ENCODE measurements at places on chromosomes 7 and 10.

DNA sequence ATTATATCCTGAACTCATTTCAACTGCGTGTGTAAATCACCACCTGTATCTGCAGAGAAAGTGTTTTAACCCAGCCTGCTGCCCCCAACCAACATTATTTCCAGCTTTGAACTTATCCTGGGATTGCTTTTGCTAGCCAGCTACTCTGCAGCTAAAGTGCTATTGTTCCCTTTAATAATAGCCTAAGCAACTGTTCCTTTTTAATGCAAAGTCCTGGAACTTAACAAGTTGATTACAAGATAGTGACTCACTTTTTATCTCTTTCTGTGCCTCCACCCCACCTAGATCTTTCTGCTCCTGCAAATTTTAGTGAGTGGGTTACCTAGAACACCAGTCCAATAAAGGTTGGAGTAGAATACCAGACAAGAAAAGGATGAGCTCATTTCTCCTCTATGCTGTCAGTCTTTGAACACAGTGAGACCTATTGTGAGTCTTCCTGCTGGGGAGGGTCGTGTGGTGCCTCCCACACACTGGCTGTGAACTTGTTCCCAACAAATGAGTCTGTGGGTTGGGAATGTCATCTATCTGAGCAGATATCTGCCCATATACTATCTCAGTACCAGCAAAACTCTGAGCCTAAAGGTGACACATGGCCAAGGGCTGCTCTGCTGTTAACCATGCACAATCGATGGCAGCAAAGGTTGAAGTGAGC lies 137.7 kb downstream of the FAM204A start:
- no peak for DNase-seq

GRCh38 chr7:133109816-133110215 lies 27.9 kb upstream of the CHCHD3 start:
- DNase-seq = peak; percentile 38

GRCh38 chr10:103281753-103282152 lies 4.8 kb downstream of the INA start:
- no peak for DNase-seq

DNA sequence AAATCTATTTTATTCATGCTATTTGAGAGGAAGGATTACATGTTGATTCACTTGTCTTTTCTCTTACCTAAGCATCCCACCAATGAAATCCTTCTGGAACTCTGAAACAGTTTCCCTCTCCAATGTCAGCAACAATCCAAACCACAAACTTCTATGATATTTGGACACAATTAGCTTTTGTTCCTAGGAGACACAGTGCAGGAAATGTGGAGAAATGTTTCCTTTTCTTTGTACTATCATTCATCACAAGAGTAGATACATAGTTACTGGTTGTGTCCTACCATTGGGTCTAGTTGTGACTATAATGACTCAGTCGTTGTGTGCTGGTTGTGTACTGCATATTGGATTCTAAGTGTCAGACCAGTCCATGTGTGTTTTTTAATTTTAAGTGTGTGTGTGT lies 156.8 kb upstream of the MAGI2 start:
- DNase-seq = no peak

DNA sequence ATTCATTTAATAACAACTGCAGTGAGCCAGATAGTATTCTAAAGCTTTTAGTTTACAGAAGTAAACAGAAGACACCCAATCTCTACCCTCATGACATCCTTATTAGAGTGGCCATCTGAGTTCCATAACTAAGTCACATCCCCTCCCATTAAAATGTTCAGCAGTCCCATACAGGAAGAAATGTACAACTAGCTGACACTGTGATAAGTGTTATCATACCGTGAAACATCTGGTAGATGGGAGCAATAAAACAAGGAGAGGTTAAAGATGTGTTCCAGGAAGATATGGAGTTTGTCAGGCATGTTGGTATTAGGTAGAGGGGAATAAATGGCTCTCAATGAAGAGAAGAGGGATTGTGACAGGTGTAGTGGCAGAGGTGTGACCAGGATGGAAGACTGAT lies 60.5 kb upstream of the CAV2 start:
- no peak for DNase-seq

GRCh38 chr10:124401633-124402032 lies 17.1 kb downstream of the OAT start:
- no peak for DNase-seq

DNA sequence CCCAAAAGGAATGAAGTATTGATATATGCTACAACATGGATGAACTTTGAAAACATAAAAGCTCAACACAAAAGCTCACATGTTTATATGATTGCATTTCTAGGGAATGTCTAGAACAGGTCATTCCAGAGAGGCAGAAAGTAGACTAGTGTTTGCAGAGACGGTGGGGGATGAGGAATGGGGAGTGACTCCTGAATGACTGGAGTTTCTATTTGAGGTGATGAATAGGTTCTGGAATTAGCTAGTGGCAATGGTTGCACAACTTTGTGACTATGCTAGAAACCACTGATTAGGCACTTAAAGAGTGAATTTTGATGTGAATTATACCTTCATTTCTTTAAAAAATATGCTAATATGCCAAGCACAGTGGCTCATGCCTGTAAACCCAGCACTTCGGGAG lies 6.9 kb downstream of the KPNA7 start:
- peak; percentile 63 for DNase-seq

DNA sequence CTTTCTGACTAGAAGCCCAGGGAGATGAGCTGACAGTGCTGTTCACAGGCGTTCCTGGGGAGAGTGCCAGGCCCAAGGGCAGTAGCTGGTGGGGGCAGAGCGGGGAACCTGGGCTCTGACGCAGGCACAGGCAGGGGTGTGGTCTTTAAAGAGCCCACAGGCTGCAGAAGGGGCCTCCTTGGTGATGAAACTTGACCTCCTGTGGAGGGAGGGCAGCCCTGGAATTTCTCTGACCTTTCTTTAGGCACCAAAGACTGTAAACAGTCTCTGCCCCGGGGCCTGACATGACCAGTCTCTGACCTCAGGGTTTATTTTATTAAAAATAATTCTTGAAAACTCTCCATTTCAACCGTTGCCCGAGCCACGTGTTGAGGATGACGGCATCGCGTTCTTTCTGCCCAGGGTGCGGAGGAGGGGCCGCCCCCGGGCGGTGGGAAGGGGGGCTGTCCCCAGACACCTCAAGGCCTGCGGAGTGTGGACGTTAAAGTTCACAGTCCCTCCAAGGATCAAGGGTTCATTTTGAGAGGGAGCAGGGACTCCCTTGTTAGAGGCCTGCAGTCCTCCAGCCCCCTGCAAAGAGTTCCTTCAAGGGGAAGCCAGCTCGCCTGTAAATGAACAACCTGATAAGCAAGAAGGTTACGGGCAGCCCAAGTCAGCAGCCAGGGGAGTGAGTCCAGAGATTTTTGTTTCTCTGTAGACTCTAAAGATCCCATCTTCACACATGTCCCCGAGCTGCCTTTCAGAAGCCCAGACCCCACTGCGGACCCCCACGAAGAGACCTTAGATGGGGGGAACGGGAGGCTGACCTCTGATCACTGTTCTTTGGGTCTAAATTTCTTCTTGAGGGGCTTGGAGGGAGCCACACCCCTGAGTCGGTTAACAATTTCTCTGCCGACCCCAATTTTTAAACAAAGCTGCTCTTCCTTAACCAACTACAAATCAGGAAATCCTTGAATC lies 128.9 kb downstream of the VIPR2 start:
- DNase-seq = no peak

GRCh38 chr7:101486433-101487104 lies 123.9 kb downstream of the COL26A1 start:
- DNase-seq = no peak

DNA sequence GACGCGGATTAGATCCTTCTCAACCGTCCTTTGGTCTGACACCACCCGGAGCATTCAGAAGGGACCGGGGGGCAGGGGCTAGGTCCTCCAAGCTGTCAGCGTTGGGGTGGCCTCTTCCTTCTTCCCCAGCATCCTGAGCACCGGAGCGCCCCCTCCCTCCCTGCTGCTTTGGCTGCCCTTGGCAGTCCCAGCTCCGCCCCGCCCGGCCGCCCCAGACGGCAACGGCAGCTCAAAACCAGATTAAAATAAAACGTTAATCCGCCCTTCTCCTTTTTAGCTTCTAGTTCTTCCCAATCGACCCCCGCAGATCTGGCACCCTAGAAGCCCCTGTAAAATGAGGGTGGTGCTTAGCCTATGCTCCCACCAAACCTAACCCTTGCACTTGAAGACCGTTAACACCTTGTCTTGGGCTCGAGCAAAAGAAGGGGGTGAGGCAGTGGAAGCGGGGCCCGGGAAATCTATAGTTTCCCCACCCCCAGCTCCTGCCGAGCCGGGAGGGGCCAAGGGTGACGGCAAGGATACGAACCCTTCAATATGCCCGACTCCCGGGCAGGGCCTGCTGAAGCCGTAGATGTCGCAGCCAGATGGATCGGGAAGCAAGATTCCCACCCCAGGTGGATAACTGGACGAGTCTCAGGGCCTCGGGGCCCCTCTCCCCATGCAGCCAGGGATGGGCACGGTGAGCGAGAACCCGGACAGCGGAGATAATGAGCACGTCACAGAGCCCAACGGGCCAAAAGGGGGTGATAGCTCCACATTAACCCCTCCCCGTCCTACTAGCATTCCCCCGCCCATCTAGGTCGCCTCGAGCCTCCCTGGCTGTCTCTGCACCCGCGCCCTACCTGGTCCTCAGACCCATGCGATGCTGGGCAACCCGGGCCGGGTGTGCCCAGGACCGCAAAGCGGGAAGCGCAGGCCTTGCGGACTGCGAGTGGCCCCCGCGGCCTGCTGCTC lies 169.7 kb downstream of the NRF1 start:
- peak; percentile 18 for DNase-seq

DNA sequence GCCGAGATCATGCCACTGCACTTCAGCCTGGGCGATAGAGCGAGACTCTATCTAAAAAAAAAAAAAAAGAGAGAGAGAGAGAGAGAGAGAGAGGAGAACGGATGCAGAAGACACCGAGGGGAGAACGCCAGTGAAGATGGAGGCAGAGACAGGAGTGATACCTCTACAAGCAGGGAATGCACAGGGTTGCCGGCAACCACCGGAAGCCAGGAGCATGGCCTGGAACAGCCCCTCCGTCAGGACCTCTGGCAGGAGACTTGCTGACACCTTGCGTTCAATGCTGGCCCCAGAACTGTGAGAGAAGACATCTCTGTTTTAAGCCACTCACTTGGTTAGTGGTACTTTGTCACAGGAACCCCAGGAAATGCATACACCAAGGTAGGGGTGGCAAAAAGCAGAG lies 38.1 kb upstream of the DUSP5 start:
- no peak for DNase-seq

GRCh38 chr7:17042211-17042610 lies 160.4 kb upstream of the AGR3 start:
- DNase-seq = no peak

- no peak for DNase-seq
These were observed 110.6 kb upstream of the GLI3 start for GRCh38 chr7:42347616-42348015.

DNA sequence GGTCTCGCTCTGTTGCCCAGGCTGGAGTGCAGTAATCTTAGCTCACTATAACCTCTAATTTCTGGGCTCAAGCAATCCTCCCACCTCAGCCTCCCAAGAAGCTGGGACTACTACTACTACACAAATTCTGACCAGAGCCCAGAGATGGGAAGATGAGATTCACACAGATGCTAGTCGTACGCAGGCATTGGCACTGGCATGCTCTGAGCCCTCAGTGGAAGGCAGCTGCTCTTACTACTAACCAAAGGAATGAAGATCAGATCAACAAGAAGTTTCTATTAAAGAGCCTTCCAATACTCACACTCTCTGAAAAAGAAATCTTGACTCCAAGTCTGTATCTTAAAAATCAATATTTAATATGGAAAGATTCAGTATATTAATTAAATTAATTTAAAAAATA lies 10.7 kb downstream of the GDF2 start:
- DNase-seq = no peak

GRCh38 chr10:13658264-13658663 lies 71.5 kb downstream of the PRPF18 start:
- DNase-seq = no peak

GRCh38 chr7:106110238-106110560 lies 1.9 kb downstream of the SYPL1 start:
- no peak for DNase-seq

GRCh38 chr7:151936207-151936606 lies 20.0 kb upstream of the GALNTL5 start:
- DNase-seq = no peak

GRCh38 chr10:23742368-23742767 lies 303.5 kb downstream of the OTUD1 start:
- no peak for DNase-seq

GRCh38 chr7:30563326-30563942 lies 31.2 kb upstream of the GARS1 start:
- DNase-seq = peak; percentile 91

DNA sequence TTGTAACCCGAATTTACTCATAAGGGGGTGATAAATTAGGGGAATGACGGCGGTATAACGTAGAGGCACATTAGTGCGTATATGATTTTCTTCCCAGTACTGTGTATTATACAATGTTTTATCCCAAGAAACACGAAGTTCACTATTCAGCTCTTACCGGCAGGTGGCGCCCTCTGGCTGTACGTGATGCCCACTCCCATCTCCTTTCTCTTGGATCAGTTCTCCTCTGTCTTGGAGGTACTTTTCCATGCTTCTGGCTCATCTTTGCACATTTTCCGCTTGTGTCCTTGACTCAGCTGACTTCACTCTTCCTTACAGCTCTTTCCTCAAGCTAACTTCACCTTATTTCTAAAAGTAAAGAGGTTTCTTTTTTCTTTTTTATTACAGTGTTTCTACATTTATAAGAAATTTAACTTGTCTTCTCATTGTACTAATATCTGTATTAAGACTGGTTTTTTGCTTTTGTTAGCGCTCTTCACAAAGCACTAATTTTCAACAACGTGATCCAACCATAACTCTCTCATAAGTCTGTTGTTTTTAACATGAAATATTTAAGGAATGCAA lies 21.3 kb downstream of the TMEM176B start:
- DNase-seq = peak; percentile 65

GRCh38 chr10:127983344-127984100 lies 76.6 kb downstream of the PTPRE start:
- peak; percentile 71 for DNase-seq

- no peak for DNase-seq
These were observed 104.3 kb downstream of the TCERG1L start for GRCh38 chr10:131207176-131207575.

DNA sequence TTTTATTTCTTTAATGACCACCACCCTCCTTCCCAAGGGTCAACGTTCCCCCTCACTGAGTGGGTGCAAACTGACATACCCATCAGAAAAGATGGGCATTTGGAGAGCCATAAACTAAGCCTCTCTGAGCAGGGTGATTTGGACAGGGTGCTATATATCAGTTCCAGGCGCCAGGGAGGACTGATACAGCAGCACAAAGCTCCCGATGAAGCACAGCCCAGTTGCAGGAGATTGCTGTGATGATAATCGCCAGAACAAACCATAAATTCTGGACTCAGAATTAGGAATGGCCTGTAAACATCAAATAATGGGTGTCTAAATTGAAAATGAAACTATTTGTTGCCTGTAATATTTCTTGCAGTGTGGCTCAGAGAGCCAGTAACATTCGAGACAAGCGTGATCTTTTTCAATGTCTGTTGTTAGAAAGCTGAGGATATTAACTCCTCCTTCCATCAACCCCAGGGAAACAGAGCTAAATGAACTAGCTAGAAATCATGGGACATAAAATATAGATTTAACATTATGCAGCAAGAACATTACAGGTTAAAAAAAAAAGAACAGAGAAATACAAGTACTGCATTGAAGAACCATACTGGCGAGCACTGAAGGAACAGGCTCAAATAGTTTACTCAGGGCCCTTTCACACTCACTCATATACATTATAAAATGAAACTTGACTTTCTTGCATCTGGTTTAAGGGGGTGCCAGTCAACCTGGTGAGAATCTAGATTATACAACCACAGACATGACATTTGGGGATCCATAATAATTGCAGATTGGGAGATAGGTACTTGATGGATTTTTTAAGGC lies 137.5 kb upstream of the LRRTM3 start:
- no peak for DNase-seq

GRCh38 chr7:33050535-33051318 lies 11.8 kb downstream of the NT5C3A start:
- DNase-seq = peak; percentile 55

Measured in A172 (cell line).